ENCODE measurements at places on chromosomes 2 and 18.

- DNase-seq, result no peak
Measured at GRCh38 chr2:206728277-206729199, 10.3 kb upstream of the DYTN start.

DNA sequence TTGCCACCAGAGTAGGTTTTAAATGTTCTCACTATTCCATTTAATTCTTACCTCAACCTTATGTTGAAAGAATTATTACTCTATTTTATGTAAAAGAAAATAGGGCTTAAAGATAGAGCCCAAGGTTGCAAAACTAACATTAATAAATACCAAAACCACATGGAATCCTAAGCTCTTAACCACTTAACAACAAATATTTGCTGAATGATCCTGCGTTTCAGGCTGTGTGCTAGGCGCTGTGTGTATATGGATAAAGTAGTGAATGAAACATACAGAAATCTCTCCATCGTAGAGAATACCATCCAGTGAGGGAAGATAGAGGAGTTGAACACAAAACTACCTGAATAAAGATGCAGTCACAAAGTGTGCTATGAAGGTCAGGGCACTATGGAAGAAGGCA is 485.1 kb downstream of the THSD7B start:
- no peak for DNase-seq

GRCh38 chr2:237699870-237700511 is 72.6 kb downstream of the LRRFIP1 start:
- DNase-seq, result no peak

GRCh38 chr18:59220784-59221765 is 1.1 kb downstream of the GRP start:
- DNase-seq, result peak; percentile 48

DNA sequence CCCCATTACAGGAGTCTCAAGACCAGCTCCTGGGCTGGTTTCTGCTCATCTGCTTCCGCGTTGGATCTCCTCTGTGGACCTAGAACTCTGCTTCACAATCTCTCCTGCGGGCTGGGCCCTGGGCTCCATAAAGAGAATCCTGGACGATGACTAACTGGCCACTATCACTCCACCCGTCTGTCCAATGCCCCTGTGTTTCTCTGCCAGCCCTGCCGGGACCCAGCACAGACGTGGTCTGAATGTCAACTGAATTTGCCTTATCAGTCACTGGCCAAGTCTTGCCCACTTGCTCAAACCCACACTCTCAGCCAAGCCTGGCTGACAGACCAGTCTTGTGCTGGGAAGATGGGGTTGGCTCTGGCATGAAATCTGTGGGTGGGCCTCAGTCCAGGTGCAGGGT is 17.4 kb downstream of the KIF3C start:
- DNase-seq, result no peak

GRCh38 chr2:118611691-118612090 is 235.8 kb downstream of the EN1 start:
- no peak for DNase-seq

DNA sequence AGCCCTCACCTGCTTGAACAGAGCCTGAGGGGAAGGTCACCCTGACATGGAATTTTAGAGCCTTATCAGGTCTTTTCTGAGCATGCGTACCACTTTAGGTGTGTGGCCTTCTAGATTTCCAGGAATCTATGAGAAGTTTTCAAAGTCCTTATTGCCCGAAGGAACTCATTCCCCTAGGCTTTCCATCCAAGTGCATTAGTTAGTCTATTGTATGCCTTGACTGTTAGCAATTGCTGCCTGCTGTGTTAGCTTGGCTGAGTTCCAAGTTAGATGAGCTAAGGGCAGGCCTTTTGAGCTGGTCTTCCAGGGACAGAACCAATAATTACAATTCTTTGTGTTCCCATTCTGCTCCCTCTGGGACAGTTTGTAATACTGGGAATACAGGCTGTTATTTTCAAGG is 30.8 kb upstream of the PUM2 start:
- peak; percentile 97 for DNase-seq

DNA sequence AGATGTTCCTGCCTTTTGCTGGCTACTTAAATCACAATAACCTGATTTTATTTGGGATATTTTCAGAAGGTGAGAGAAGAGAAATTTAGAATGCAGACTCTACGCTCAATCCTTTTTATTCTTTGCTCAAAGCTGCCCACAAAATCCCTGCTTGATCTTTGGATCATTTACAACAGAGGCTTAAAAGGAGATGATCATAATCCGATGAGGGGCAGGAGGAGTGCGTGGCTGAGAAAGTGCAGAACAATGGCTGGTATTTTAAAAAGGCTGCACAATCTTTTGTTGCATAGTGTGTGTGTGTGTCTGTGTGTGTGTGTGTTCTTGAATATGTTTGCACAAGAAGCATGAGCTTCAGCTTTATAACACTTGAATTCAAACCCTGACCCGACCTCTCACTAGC is 256.3 kb upstream of the MYT1L start:
- peak; percentile 64 for DNase-seq

DNA sequence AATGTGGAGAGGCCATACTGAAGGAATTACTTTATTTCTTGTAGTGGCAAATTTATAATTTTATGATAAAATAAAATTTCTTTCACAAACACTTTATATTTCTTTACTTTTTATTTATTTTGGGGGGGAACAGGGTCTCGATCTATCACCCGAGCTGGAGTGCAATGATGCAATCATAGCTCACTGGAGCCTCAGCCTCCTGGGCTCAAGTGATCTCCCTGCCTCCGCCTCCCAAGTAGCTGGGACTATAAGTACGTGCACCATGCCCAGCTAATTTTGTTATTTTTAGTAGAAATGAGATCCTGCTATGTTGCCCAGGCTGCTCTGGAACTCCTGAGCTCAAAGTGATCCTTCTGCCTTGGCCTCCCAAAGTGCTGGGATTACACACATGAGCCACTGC is 59.6 kb downstream of the SOS1 start:
- no peak for DNase-seq

DNA sequence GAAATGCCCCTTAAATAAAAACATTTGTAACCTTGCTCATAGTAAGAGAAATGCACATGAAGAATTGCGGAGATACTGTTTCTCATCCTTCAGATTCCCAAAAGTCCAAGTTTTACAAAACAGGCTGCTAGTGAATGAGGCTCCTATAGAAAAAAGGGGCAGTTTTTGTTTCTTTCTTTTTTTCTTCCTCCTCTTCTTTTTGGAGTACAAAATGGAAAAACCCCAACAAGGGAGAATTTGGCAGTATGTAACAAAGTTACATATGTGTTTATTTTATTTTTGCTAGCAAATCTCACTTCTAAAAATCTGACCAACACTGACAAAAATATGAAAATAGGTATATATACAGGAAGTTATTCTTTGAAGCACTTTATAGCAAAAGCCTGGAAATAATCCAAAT is 7.1 kb upstream of the BAZ2B start:
- no peak for DNase-seq

DNA sequence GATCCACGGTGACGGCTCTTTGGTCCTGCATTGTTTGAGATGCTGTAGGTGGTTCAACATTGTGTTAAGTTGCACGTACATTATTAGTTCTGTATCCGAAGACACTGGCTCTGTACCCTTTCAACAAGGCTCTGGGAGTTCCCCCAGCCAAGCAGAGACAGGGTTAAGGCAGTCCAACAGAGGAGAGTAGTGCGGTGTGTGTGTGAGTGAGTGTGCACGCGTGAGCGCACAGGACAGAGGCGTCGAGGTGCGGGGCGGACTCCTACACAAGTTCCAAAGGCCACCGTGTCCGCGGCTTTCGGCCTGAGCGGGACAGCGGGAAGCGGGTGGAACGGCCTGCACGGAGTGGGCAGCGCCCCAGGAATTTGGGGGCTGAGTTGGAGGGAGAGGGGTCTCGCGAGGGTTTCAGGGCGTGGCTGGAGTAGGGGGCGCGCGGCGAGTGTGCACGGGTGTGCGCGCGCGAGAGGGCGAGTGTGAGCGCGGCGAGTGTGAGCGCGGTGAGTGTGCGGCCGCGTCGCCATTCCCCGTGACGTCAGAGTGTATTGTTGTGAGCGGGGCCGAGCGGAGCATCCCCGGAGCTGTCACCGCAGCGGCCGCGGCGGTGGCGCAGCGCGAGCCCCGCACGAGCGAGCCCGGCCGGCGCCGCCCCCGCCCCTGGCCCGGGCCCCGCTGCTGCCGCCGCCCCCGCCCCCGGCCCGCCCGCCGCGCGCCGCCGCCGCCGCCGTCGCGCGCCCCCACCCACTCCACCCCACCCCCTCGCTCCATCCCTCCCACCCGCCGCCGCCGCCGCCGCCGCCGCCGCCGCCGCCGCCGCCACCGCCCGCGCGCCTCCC is at the start of gene ASXL3:
ASXL3 (plus strand) TSS at position 535 of the 833 bp plus-strand sequence. CDS start 413 bp downstream, outside the sequence.
- DNase-seq, result peak; percentile 69

GRCh38 chr2:114001937-114002336 is 112.0 kb downstream of the ACTR3 start:
- no peak for DNase-seq

- DNase-seq, result no peak
Measured at GRCh38 chr2:160051371-160051800, 11.0 kb downstream of the PLA2R1 start.

DNA sequence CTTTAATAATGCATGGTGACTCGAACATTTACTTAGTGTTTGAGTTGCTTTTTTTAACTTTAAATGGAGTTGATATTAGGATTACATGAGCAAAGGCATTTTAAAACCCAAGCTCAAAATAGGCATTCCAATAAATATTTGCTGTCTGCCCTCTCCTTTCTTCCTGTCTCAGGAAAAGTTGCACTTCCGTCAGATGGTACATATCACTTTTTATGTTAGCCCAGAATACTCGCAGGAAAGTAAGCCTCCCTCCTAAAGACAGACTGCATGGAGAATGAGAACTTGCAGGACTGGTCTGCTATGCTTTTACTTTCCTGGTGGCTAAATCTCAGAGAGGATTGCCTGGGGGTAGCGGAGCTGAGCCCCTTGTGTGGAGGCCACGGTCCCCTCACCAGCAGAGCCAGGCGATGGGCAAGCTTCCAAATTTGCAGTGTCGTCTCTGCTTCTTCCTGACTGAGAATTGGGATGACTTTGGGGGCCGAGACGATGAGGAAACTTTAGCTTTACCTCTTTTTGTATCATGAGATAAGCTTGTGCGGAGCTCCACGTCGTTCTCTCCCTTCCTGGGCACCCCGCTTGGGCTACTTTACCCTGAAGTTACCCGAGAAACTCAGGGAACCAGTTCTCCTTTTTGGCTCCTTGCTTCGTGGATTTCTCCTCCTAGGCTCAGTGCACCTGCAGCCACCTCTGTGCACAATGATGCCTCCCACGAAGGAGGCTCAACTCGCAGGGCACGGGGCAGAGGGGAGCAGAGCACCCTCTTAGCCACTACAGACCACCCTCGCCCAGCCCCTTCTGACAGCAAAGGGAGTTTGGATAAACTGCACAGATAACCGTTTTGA is 223.3 kb downstream of the SH3RF3 start:
- no peak for DNase-seq

DNA sequence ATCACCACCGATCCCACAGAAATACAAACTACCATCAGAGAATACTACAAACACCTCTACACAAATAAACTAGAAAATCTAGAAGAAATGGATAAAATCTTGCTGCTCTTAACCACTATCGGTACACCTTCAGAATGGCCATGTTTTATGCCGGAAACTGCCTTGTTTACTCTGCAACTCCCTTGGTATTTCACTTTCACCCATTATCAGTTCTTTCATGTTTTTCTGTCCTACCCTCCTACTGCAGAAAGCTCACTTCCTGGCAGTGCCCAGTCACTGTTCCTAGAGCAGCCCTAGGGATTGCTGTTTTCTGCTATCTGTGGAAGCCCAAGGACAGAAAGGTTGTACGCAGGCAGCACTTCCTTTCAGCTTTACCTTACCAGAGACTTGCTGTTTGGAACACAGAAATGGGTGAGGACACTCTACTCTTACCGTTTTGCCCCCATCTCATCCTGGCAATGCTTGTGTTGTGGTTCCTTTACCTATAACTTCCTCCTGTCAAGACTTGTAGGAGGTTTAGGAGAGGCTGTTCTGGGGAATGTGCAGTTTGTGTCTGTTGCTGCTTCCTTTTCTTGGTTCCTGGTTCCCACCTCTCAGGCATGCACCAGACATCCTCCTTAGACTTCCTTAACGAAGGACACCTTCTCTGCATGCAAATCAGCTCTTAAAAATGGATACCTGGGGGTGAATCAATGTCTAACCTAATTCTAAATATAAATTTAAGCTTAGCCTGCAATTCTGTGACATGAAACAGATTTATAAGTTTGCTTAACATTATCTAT is 394.4 kb downstream of the SPAG16 start:
- DNase-seq, result no peak

- DNase-seq, result no peak
Measured at GRCh38 chr2:43019536-43020183, 206.7 kb downstream of the ZFP36L2 start.

- no peak for DNase-seq
Measured at GRCh38 chr2:207244971-207245925, 79.5 kb upstream of the KLF7 start.

- no peak for DNase-seq
Measured at GRCh38 chr2:241340631-241341163, 15.4 kb upstream of the FARP2 start.

DNA sequence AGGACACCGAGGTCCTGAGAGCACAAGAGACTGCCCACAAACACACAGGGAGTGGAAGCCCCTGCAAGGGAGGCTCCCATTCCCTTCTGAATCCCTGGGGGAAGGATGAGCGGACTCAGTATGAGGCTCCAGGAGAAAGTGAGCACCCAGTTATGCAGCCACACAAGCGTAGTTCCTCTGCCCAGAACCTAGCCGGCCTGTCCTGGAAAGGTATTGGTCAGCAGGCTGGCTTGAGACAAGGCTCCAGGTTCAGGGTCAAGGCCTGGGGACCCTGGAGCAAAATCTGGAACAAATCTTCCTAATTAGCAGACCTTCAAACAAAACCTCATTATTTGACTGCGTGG is 1.2 kb upstream of the CAPG start:
- DNase-seq, result no peak

GRCh38 chr2:112791693-112792230 is 7.5 kb upstream of the IL1A start:
- no peak for DNase-seq

DNA sequence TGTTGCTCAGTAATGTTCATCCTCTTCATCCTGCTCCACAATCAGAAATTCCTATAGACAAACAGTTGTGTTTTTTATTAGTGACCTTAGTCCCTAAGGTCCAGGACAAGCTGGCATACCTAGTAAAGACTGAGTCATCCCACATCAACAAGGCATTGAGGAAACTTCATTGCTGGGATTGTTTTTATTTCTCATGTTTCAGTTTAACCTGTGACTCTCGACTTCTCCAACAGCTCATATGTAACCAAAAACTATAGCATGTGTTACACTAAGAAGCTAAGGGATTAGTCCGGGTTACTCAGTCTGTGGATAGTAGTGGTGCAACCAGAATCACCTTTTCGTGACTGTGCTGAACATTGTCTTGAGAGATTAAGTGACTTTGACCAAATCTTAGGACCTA is 292.1 kb downstream of the RDH14 start:
- DNase-seq, result no peak

- DNase-seq, result no peak
Measured at GRCh38 chr2:135162377-135162776, 110.3 kb downstream of the RAB3GAP1 start.
